Esophagus muscularis mucosa (tissue), 4 donors: ENCODE measurements at places on chromosomes 2 and 18. TPM values are rescaled to one million over a fixed set of nuclear protein-coding genes. Genes with fewer than 3 reads are reported as not detected.

Gene HDHD2
- total RNA-seq = 21.7 TPM

Gene MGAT4A
- 15.4 TPM for total RNA-seq

DNA sequence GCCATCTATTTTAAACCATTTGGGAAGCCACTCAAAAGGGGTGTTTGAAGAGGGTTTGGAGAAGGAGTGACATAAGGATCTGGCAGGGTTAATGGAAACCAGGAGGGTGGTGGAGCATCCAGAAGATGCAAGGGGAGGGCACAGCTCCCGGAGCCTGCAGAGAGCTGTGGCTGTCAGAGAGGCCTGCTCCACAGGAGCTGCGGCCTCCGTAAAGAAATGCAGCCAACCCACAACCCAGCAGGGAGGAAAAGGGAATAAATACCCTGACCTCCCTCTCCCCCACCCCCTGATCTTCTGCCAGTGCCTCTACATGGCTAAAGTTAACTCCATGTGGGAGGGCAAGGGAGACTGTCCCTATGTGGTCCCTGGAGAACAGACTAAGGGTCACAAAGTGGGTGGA lies 567.1 kb upstream of the POU3F3 start:
- DNase-seq = no peak

DNA sequence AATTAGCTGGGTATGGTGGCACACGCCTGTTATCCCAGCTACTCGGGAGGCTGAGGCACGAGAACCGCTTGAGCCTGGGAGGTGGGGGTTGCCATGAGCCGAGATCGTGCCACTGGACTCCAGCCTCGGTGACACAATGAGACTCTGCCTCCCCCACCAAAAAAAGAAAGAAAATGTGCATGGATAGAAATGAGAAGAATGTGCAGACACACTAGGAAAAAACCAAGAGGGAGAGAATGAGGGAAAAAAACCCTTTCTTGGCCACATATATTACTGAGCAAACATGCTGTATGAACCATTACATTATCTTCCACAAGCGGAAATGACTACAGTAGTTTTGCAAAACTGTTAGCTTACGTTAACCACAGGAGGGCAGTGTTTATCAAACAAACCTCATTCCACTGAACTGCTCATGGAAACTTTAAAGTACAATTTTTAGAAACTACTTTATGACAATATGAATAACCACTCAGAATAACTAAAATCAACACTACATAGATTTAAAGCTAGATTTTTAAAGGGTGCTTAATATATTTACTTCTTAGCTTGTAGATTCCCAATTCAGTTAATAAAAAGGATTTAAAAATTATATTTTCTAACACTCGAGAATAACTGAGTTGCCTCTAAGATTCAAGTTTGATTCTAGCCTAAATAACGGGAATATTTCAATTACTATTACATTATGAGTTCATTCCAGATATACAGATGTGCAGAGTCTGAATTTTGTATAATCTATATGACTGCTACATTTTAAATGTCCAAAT lies 26.4 kb downstream of the ASXL2 start:
- DNase-seq = no peak

- DNase-seq = no peak
Observed at GRCh38 chr2:133157141-133157540, 411.1 kb downstream of the NCKAP5 start.

DNA sequence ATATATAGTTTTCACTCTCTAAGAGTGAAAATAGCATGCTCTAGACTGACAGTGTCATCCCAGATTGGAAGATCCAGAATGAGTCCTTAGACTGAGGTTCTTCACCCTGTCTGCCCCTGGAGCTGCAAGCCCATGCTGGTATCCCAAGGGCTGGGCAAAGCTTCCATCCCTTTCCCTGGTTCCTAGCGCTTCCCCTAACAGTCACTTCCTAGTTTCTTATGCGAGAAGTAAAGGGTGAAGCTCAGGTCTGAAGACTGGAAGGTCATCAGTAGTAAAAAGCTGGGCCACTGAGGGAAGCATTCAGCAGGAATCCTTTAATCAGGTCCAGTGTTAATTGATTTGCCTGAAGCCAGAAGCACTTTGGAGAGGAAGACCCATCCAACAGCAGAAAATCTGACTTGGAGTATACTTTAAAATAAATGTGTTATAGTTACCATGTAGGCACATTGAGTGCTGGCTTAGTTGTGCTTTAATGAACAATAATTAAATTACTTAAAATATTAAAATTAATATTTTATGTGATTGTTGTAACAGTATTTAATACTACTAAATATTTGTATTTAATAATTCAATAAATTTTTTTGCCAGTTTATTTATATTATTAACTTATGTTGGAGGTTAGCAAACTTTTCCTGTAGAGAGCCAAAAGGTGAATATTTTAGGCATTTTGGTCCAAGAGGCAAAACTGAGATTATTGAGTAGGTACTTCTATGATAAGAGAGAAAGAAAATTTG lies 237.9 kb downstream of the FHOD3 start:
- peak; percentile 60 for DNase-seq

DNA sequence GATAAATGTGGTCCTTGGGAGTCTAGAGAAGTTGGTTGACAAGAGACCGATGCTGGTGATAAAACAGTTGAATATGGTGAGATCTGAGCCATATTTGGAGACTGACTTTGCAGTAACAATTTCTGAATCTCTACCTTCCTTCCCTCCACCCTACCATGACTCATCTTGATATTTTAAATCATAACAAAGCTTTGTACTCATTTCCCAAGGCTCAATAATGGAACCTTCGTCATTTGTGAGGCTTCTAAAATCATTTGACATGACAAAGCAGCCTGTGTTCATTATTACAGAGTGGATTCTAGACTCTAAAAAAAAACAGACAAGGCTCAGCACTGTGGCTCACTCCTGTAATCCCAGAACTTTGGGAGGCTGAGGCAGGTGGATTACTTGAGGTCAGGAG lies 38.5 kb upstream of the PDCL3 start:
- no peak for DNase-seq

DNA sequence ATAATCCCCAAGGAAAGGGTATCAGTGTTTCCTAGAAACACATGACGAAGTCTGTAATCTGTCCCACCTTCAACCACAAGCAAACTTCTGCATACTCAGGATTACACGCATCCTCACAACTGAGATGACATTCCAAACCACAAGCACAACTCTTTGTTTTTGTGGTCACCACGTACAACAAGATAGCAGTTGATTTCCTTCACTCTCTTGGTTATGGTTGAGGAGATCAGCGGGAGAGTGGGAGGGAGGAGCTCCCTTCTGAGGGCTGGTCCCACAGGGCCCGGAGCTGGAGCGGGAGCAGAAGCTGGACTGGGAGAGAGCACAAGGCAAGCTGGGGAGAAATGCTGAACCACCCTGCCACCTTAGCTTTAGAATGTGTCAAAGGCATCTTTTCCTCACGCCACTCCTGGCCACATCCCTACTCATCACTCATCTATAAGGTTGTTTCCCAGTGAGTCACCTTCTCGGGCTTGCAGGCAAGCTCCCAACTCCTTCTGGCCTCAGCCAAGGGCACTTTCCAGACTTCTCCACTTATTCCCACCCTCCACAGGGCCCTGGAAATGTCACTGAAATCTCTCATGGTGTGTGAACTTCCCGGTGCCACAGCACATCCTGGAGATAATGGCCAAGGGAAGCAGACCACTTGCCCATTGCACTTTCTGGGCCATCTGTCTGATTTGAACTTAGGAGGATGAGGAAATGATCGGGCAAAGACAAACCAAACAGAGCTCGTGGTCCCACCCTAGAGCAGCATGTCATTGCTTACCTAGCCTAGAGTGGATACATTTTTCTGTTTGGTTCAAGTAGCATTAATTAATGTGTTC lies 98.9 kb upstream of the LGALSL start:
- no peak for DNase-seq

Gene KCNG3
- total RNA-seq = 0.17 TPM

GRCh38 chr2:22579341-22579740 lies 805.6 kb upstream of the KLHL29 start:
- DNase-seq = no peak

Gene SYT4
- 2.2 TPM for total RNA-seq

Gene MC2R
- 0.17 TPM for total RNA-seq

Gene C1QL2
- total RNA-seq = not detected

Gene KYNU
- 1.2 TPM for total RNA-seq

GRCh38 chr2:62363166-62363565 lies 142.8 kb downstream of the TMEM17 start:
- DNase-seq = no peak

GRCh38 chr18:33761363-33761762 lies 183.3 kb downstream of the ASXL3 start:
- DNase-seq = no peak

DNA sequence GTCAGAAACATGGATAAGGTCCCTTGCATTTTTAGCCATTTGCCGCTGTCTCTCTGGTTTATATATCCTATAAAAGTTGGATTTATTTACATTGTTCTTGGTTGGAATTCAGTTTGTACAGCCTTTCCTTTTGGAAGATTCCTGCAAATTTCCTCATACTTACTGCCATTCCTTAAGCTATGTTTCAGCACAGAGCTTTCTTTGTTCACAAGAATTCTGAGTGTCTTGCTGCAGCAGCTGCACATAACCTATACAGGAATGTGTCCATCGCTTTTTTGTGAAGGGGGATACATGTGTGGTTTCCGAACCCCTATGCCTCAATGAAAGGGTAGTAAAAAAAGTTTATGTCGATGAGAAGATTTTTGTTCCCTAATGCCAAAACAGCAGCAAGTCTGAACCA lies 48.3 kb upstream of the CCDC68 start:
- no peak for DNase-seq

GRCh38 chr2:169452080-169452479 lies 27.2 kb upstream of the BBS5 start:
- no peak for DNase-seq

- no peak for DNase-seq
Observed at GRCh38 chr18:68714366-68714711, 569 bp downstream of the TMX3 start.

Gene CYBRD1
- 181 TPM for total RNA-seq

DNA sequence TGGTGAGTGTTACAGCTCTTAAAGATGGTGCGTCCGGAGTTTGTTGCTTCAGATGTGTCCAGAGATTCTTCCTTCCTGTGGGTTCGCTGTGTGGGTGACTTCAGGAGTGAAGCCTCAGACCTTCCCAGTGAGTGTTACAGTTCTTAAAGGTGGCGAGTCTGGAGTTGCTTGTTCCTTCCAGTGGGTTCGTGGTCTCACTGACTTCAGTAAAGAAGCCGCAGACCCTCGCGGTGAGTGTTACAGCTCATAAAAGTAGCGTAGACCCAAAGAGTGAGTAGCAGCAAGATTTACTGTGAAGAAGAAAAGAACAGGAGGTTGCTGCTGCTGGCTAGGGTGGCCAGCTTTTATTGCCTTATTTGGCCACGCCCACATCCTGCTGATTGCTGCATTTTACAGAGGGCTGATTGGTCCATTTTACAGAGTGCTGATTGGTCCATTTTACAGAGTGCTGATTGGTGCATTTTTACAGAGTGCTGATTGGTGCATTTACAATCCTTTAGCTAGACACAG lies 34.0 kb upstream of the SPTBN1 start:
- no peak for DNase-seq

DNA sequence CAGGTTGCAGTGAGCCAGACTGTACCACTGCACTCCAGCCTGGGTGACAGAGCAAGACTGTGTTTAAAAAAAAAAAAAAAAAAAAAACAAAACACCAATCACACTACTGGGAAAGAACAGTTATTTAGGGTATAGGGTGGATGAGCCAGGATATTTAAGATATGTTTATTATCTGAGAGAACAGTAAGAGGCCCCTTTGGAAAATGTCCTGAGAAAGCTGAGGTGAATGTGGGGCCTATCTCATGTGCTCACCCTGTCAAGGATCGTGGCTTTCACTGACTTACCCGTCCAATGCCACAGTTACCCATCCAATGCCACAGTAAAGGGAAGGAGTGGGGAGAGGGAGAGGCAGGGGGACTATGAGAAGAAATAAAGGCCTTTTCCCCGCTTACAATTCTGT lies 19.9 kb upstream of the ENOSF1 start:
- DNase-seq = no peak

Gene GPAT2
- total RNA-seq = 8.4 TPM

DNA sequence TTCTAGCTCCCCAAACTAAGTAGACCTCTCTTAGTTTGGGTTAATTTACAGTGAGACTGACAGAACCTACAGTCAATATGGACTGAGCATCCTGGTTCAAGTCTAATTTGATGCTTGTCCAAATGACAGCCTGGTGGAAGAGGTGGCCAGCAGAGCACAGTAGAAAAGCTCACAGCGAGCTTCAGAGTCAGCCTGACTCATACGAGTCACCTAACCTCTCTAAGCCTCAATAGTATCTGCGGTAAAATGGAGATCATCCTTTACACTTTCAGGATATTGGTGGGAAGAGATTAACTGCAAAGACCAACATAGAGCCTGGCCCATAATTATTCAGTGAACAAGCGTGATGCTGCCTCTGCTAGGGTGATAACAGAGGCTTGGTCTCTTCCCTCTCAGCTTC lies 54.5 kb downstream of the DOCK10 start:
- no peak for DNase-seq

Gene SP140
- 0.65 TPM for total RNA-seq

DNA sequence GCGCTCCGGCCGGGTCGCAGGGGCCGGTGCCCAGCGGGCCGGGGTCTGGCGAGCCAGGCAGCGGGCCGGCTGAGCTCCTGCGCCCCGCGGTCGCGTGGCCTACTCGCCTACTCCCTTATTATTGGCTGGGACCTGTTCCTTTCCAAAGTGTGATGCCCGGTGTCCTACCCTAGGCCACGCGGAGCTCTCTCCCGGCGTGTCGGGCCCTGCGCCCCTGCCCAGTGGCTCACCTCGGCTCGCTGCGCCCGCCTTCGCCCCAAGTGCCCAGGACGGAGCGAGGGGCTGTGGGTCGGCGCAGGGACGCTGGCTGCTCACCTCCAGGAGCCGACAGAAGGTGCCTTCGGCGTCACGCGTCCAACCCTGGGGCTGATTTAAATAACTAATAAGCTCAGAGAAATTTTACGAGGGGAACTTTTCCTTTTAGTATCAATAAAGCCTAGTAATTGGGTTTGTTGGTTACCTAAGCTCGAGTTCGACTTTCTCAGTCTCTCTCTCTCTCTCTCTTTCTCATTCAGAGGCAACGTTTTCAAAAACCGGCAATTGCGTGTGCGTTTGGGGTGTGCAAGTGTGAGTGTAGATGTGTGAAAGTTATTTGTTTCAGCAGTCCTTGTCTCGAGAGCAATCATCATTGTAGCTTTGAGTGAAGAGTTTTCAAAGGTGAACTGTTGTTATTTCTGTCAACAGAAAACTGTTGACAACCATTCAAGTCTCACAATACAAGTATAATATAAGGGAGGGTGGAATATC lies 7.0 kb upstream of the SATB2 start:
- DNase-seq = peak; percentile 72

GRCh38 chr18:49585781-49586663 lies 24.2 kb downstream of the LIPG start:
- no peak for DNase-seq

- no peak for DNase-seq
Observed at GRCh38 chr2:200765995-200766660, 45.6 kb upstream of the BZW1 start.

DNA sequence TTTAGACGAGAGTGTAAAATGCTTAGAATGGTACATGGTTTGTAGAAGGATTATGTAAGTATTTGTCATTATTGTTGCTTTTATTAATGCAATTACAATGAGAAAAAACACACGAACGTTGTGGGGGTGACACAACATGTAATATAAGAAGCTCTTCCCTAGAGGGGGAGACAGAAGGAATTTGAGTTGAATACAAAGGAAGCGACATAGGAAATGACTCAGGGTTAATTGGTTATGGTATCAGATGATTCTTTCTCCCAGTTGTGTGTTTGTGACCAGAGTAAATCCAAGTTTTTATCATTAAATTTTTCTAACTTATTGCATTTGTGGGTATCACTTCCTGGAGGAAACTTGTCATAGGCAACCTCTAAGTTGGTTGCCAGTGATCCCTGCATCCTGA lies 625.6 kb upstream of the CDH2 start:
- no peak for DNase-seq
